Spleen (tissue), 13 donors: ENCODE measurements at places on chromosomes 5 and 9. TPM values are rescaled to one million over a fixed set of nuclear protein-coding genes. Genes with fewer than 3 reads are reported as not detected.

MARCHF11 gene
- not detected for total RNA-seq

GRCh38 chr5:172771439-172772111, 580 bp upstream of the DUSP1 start:
- DNase-seq, result no peak
- H3K4me1 ChIP-seq, result peaks cover 89% of the 10 kb centered on the region
- H3K36me3 ChIP-seq, result peaks cover 33% of the 10 kb centered on the region

GRCh38 chr9:105828596-105829213, 134.4 kb downstream of the TMEM38B start:
- H3K4me3 ChIP-seq, result no peak overlapping the region
- H3K27ac ChIP-seq, result no peak overlapping the region
- no peak for DNase-seq
- no peaks in the 10 kb centered on the region for H3K4me1 ChIP-seq
- no peaks in the 10 kb centered on the region for H3K36me3 ChIP-seq
- no peaks in the 10 kb centered on the region for H3K27me3 ChIP-seq

- H3K4me1 ChIP-seq, result no peaks in the 10 kb centered on the region
- no peak overlapping the region for H3K4me3 ChIP-seq
- H3K36me3 ChIP-seq, result no peaks in the 10 kb centered on the region
Observed at GRCh38 chr9:12461763-12462460, 231.3 kb upstream of the TYRP1 start.

GRCh38 chr9:111451570-111451969, 32.6 kb downstream of the ECPAS start:
- no peak for DNase-seq
- peaks cover 11% of the 10 kb centered on the region for H3K4me1 ChIP-seq
- no peaks in the 10 kb centered on the region for H3K36me3 ChIP-seq
- H3K27ac ChIP-seq, result no peak overlapping the region

DNA sequence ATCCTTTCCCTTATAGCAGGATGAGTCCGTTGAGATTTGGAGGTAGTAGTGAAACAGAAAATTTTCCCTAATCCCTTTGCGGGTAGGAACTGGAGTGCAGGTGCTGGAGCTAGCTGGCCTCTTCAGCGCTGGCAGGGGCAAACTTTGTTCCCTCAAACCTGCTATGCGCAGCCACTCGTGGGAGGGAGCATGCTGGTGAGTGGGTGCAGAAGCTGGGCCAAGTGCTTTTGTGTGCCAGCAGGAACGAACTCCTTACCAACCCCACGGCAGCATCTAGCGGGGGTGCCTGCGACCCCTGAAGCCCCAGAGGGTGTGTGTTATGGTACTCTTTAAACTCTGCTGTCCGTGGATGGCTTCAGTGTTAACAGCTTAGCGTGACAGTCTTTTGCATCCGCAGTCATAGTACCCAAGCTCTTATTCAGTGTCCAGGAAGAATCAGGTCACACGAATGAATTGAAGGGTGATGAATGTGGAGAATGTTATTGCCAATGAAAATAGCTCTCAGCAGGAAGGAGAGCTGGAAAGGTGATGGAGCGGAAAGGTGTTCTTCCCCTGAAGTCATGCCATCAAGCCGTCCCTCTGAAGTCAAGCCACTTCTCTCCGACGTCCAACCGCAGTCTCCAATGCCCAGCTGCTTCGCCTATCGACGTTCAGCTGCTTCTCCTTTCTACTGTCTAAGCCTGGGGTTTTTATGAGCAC, 1445.1 kb upstream of the CDH9 start:
- no peaks in the 10 kb centered on the region for H3K4me1 ChIP-seq
- H3K36me3 ChIP-seq, result no peaks in the 10 kb centered on the region
- H3K4me3 ChIP-seq, result no peak overlapping the region

GRCh38 chr5:75364571-75365280, 27.7 kb downstream of the HMGCR start:
- no peak for DNase-seq
- peaks cover 48% of the 10 kb centered on the region for H3K36me3 ChIP-seq
- no peak overlapping the region for H3K27ac ChIP-seq

LHX6 gene
- total RNA-seq, result not detected

DNA sequence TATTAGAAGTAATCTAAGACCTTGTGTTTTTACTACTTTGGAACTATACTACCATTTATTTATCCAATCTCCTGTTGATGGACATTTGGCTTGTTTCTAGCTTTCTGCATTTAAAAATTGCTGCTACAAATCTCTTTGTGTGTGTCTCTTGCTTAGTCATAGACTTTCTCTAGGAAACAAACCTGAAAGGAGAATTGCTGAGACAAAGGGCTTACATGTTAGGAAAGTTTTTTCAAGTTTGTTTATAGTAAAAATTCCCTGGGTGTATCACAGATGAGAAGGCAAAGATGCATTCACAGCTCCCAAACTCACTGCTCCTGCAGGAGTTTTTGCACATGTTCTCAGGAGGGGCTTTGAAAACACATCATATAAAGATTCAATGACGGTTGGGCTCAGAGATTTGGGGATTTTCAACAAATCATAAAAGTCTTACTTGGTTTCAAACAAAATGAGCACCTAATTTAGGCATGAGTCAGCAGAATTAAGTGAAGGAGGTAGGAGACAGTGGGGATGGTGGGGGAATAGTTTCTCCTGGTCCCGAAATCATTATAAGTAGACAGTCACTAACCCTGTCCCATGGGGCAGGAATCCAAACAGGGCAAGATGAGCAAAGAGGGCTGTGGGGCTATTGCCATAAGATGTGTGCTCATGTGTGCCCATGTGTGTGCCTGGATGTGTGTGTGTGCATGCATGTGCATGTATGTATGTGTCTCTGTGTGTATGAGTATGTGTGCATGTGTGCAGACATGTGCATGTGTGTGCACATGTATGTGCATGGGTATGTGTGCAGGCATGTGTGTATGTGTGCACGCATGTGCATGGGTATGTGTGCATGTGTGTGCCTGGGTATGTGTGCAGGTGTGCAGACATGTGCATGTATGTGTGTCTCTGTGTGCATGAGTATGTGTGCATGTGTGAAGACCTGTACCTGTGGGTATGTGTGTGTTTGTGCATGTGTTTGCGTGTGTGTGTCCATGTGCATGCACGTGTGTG, 43.4 kb upstream of the S1PR3 start:
- no peak overlapping the region for H3K27ac ChIP-seq
- no peaks in the 10 kb centered on the region for H3K4me1 ChIP-seq
- no peaks in the 10 kb centered on the region for H3K27me3 ChIP-seq
- no peaks in the 10 kb centered on the region for H3K36me3 ChIP-seq
- no peak overlapping the region for H3K4me3 ChIP-seq

DNA sequence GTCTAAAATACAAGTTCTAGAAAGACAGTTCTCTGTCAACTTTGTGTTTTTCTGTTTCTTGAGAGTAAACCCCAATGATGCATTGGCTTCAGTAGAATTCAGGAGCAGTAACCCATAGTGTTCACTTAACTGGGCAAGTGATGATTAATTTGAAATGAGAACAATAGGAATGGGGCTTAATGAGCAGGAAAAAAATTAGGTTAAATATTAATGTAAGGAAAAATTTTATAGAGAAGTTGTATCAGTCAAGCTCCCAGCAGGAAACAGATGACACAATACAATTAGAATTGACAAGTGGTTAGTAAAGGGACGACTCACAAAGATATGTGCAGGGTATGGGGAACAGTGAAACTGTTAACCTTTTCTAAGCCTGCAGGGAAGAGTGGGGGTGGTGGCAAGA, 38.2 kb downstream of the ENTREP1 start:
- no peaks in the 10 kb centered on the region for H3K4me1 ChIP-seq
- no peaks in the 10 kb centered on the region for H3K36me3 ChIP-seq
- no peaks in the 10 kb centered on the region for H3K27me3 ChIP-seq

LSM11 gene
- total RNA-seq, result 3.8 TPM
